ENCODE measurements at places on chromosomes 13 and 19.

DNA sequence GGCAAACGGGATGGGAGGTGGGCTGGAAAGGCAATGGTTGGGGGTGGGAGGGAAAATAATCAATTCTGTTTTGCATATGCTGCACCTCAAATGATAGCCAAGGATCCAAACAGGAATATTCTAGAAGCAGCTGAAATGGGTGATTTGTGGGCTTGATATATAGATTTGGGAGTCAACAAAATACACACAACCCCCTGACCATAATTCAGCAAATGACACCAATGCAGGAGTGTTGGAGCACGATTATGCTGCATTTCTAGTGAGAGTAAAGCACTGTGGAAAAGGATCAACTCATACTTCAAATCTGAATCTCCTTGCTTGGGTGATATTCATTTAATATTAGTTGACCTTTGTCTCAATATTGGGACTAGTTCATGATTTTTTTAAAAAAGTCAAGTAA, 36.0 kb downstream of the LCP1 start:
- H3K4me1 ChIP-seq: peaks cover 66% of the 10 kb centered on the region
- H3K36me3 ChIP-seq: no peaks in the 10 kb centered on the region
- DNase-seq: no peak
- no peaks in the 10 kb centered on the region for H3K27me3 ChIP-seq
- no peak overlapping the region for H3K4me3 ChIP-seq

GRCh38 chr13:30169442-30169841, 137.9 kb downstream of the KATNAL1 start:
- no peak overlapping the region for H3K4me3 ChIP-seq
- no peaks in the 10 kb centered on the region for H3K36me3 ChIP-seq
- no peak for DNase-seq
- no peak overlapping the region for H3K27ac ChIP-seq
- H3K4me1 ChIP-seq: no peaks in the 10 kb centered on the region

- DNase-seq: no peak
- H3K36me3 ChIP-seq: peaks cover 1% of the 10 kb centered on the region
- no peak overlapping the region for H3K27ac ChIP-seq
- H3K27me3 ChIP-seq: no peaks in the 10 kb centered on the region
- no peak overlapping the region for H3K4me3 ChIP-seq
- 0 out of 2 replicates have a peak, but pooled peaks cover 6% of the 10 kb centered on the region for H3K4me1 ChIP-seq
Measured at GRCh38 chr19:16608290-16608739, 19.7 kb downstream of the MED26 start.

DNA sequence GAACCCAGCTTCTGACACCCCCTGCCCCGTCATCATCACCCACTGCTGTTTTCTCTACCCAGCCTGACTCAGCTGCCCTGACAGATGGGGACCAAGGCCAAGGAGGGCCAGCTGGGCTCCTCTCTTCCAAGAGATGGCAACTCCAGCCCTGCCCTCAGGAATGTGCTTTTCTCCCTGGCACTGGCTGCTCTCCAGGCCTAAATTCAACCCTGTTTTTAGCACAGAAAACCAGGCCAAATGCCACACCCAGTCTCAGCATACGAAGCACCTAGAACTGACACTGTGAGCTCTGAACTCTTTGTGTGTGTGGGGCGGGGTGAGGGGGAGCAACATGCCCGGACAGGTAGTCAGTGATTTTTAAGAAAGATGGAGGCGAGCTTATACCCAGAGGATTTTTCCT, 23.4 kb upstream of the IGFL1 start:
- no peaks in the 10 kb centered on the region for H3K36me3 ChIP-seq
- H3K4me3 ChIP-seq: no peak overlapping the region
- no peaks in the 10 kb centered on the region for H3K4me1 ChIP-seq
- no peak overlapping the region for H3K27ac ChIP-seq
- no peak for DNase-seq
- no peaks in the 10 kb centered on the region for H3K27me3 ChIP-seq

DNA sequence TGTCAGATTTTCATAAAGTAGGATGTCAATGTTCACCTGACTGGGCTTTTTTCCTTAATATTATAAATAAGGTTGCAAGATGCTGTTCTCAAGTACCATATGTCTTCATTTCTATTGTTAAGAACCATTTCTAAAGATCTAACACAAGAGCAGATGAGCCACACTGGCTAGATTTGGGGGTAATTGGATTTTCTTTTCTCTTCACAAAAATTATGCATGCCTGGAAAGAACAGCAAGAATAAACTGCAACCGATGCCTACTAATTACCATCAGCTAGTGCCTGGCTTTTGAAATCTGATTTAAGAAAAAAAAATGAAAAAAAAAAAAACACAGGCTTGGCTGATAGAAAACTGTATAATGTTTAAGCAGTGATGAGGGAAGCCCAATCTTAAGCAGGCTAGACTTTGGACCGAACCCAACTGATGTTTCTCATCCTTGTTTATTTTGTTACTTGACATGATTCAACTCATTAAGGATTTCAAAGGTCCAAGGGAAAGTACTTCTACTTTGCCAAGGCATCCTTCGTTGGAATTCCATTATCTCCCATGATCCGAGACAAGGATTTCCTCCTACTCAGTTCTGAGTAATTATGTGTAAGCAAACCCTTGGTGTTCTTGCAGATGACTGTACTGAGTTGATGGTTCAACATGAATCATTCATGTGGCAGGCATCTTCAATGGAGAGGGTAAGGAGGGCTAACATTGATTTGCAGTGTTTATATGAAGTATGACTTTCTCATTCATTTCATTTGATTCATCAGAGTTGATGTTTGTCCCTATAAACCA, 300.5 kb downstream of the SPRY2 start:
- no peaks in the 10 kb centered on the region for H3K27me3 ChIP-seq
- no peaks in the 10 kb centered on the region for H3K4me1 ChIP-seq
- no peak for DNase-seq
- no peak overlapping the region for H3K27ac ChIP-seq
- H3K4me3 ChIP-seq: no peak overlapping the region
